Islet precursor cell (in vitro differentiated cells): ENCODE measurements at places on chromosomes 12 and 14.

DNA sequence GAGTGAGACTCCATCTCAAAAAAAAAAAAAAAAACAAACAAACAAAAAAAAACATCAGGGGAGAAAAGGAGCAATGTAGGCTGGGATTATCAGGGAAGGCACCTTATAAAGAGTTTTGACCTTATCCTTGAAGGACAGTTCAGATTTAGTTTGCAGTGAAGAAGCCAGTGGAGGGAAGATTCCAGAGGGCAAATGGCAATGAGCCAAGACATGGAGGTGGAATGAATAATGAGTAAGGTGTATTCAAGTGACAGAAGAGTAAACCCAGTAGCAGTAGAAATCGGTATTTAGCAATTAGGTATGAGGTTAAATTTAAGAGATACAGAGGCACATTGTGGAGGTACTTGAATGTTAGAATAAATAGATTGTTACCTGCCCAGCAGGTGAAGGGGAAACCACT is 2.2 kb upstream of the DUSP16 start:
- no peak for DNase-seq

DNA sequence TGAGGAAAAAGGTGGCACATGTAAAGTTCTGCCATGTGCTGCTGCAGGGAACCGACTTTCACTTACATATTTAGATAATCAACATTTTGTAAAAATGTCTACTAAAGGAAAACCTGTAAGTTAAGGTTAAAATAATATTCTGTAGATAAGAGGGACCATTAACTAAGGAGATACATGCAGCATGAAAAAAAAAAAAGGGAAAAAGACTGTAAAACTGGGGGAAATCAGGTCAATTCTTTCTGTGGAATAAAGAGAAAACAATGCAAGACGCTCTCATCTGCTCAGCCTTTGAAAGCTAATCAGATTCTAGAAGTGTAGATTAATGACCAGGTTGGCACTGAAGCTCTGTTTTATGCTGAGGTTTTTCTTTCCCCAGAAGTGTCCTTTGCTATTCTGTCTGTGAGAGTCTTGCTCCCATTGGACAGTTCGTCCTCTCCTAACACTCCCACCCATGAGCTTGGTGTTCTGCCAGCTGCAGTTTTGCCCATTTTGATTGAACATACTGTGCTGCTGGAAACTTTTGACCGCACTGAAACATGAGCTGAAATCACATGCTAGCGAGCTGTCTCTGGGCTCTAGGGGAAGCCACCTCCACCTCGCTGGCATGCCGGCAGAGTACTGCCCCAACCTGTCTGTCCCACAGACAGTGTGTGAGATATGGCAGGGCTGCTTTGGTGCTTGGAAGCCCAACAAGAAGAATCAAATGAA is 39.7 kb downstream of the PPTC7 start:
- no peak for DNase-seq

DNA sequence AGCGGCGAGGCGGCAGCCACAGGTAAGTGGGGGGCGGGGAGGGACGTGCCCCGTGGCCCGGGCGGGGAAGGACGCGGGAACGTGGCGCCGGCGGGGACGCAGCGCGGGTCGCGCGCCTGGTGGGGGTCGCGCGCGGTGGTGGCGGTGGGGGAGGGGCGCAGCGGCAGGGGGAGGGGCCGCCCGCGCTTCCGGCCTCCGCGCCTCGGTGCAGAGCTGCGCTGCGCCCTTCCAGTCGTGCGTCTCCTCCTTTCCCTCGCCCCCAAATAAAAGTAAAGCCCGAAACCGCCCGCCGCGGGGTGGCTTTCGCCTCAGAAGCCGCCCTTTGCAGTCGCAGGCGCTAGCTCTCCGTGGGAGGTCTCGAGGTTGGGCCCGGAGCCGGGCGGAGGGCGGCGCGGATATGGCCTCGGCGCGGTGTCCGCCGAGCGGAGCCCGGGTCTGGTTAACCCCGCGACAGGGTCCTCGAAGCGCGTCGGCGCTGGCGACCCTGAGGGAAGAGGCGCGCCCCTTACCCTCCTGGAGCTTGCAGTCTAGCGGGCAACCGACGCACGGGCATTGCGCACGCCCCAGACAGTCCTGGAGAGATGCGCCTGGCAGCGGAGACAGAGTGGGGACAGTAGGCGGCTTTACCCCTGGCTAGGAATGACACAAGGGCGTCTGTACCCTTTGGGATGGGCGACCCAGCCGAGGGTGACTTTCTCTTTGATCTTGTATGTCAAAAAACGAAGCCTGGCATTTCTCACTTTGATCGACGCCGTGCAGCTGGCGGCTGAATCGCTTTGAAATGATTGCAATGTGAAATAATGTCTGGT is 589 bp downstream of the ATF1 start:
- peak; percentile 82 for DNase-seq

- no peak for DNase-seq
These were observed 319.4 kb downstream of the SYT1 start for GRCh38 chr12:79183926-79184325.

DNA sequence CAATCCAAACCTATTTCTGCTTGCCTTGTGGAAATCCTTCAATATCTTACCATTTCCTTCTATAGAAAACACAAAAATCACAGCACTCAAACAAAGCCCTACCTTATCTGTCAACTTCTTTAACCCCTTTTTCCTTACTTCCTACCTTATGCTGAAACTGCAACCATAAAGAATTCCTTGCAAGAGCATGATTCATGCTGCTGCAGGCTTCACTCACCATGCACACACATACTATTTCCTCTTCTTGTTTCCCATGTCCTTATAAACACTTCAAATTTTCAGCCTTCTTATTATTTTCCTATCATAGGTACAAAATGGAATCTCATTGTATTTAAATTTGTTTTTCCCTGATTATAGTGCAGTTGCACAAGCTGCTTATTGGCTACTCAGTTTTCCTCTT is 23.3 kb downstream of the LMNTD1 start:
- no peak for DNase-seq
